ENCODE measurements at places on chromosomes 6 and 20. TPM values are rescaled to one million over a fixed set of nuclear protein-coding genes. Genes with fewer than 3 reads are reported as not detected.

GRCh38 chr6:37585523-37585905, 85.8 kb upstream of the CCDC167 start:
- DNase-seq, result no peak

DNA sequence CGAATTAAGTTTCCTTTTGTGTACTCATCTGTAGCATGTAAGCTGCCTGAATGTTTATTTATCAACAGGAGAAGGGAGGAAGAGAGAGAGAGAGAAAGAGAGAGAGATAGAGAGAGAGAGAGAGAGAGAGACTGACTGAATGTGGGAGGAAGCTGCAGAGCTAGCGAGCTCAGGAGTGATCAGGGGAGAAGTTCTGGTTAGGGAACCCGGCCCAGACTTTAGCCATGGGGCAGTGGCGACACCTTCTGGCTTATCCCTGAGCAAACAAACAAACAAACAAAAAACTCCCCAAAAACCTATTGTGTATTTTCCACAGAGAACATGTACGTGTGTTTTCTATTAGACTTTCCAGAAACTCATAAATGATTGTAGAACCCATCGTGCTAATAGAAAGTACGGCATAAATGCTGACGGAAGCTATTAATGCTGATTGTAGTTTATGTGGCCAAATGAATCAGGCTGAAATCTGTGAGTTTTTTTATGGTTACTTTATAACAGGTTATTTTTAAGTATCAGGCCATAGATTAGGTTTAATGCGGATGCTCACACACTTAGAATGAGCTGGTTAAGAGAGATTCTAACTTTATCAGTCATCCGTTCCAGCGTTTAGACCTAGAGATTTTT, 92.8 kb downstream of the CLIC5 start:
- DNase-seq, result peak; percentile 52

- no peak for DNase-seq
Measured at GRCh38 chr6:33652002-33652401, 30.9 kb downstream of the ITPR3 start.

ABHD16B gene
- not detected for total RNA-seq

GRCh38 chr20:1664911-1665310, 7.3 kb upstream of the SIRPG start:
- no peak for DNase-seq

GRCh38 chr6:109441069-109441816, 719 bp downstream of the SMPD2 start:
- peak; percentile 58 for DNase-seq

- no peak for DNase-seq
Measured at GRCh38 chr6:159064477-159064876, 19.7 kb upstream of the TAGAP start.

FKBP1C gene
- total RNA-seq, result 0.20 TPM

NKX2-2 gene
- total RNA-seq, result 3.0 TPM

DNA sequence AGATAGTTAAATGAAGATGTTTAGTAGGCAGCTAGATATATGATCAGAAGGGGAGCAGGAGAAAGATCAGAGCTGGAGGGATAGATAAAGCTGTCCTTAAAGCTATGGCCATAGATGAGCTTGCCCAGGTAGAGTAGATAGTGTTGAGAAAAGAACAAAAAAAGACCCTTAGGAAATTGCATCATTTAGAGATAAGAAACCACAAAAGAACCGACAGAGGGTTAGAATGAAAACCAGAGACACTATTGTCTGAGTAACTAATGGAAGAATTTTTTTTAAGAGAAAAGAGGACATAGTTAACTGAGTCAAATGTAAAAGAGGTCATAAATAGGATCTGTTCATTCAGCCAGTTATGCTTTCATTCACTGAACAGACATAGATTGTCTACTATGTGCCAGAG, 101.8 kb downstream of the TNFAIP3 start:
- no peak for DNase-seq

- no peak for DNase-seq
Measured at GRCh38 chr6:162438980-162439379, 288.6 kb downstream of the PRKN start.

ZSWIM1 gene
- total RNA-seq, result 12.0 TPM

DNA sequence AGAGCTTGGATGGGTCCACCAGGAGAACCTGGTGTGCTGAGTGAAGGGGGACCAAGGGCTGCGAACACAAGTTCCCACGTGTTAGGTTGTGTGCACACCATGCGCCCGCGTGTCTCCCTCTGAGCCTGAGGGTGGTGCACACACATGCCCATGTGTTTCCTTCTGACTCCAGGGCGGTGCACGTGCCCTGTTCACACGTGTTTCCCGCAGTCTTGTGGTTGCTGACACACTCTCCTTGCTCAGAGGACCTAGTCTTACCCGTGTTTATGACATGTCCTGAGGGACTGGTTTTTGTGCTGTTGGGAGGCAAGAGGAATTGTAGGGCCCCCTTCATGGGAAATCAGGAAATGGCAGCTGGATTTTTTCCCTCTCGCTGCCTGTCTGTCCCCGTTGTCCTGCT, 36.3 kb upstream of the PCMTD2 start:
- no peak for DNase-seq

SLC22A23 gene
- 26.9 TPM for total RNA-seq

GRCh38 chr6:104591573-104592334, 268.0 kb downstream of the HACE1 start:
- DNase-seq, result no peak

DNA sequence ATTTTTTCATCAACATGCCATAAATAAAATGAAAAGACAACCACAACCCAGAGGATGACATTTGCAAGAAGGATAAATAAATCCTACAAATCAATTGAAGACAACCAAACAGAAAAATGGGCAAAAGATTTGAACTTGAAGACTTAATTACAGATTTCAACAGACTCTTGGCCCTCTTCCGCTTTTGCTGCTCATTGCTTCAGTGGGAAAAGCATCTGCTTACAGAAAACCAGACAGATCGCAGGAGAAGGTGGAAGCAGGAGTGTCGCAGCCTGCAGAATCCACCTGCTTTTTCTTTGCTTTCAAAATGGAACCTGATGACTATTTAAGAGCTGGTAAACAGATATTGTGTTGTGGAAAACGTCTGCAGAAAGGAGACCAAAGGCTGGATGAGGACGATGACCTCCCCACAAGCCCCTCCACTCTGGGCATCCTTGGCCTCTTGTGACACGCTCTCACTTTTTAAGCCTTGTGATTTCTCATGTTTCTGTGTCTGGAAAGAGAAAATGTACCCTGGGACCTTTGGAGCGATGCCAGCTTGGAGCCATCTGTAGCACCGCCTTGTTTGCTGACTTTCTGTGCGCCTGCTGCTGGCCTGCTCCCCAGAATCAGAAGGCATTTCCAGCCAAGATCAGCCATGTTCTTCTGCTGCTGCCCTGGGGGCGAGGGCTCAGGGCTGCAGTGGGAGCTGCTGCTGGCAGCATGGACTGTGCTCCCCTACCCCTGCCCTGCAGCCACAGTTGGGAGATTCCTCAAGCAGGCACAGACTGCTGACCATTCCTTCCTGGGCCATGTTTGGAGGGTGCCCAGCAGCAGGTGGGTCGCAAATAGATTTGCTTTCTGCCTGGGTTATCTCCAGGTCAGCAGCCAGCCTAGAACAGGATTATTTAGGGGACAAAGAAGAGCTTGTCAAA, 3.6 kb upstream of the CSTL1 start:
- DNase-seq, result peak; percentile 23

- no peak for DNase-seq
Measured at GRCh38 chr6:26445934-26446667, 5.8 kb downstream of the BTN3A3 start.

- no peak for DNase-seq
Measured at GRCh38 chr20:63828545-63828944, 2.5 kb downstream of the ZBTB46 start.

TOX2 gene
- 1.2 TPM for total RNA-seq

GRCh38 chr6:160513836-160514235, 150.2 kb downstream of the LPA start:
- DNase-seq, result no peak

DNA sequence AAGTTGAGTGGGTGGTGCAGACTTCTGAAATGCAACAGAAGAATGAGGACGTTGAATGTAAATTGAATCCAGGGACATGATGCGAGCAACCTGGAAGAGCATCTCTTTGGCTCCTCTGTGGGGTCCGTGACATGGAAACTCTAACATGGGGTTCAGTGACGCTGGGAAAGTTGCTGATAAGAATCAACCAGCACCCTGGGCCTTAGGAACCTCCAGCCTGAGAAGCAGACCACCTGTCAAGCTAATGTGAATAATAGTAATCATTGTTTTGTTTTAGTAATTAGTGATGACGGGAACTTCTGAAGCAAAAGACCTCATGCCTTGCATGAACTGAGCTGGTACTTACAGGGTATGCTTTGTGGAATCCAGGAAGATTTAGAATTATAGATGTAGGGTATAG, 25.2 kb upstream of the DOK5 start:
- DNase-seq, result no peak

DNA sequence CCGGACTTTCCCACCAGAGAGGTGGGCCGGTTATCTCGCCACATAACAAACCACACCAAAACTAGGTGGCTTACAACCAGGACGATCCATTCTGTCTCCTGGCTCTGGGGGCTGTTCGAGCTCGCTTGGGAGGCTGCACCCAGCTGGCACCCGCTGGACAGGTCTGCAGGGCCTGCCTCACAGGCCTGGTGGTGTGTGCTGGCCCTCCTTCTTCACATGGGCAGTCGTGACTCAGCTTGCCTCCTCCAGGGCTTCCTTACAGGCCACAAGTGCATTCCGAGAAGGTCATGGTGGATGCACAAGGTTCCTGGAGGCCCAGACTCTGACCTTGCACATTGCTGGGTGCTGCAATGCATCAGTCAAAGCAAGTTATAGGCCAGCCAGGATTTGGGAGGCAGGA, 34.2 kb downstream of the FOXF2 start:
- no peak for DNase-seq

ADGRF5 gene
- 15.5 TPM for total RNA-seq

DNA sequence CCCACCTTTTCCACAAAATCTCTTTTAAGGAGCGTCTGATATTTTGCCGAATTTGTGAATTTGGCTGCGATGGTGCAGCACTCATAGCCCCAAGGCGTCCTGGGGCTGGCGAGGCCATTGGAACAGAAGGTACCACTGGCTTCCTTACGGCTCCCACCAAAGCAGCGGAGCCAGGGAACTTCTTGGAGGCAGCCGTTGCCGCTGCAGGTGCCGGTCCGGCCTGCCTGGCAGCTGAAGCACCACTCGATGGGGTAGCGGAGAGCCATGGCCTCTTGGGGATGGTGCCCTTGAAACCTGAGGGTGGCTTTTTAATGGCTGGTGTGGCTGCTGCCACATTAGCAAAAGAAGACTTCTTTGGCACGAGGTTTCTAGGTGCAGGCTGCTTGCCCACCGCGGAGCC, 29.8 kb downstream of the DIDO1 start:
- no peak for DNase-seq

CCDC170 gene
- 13.1 TPM for total RNA-seq

DNA sequence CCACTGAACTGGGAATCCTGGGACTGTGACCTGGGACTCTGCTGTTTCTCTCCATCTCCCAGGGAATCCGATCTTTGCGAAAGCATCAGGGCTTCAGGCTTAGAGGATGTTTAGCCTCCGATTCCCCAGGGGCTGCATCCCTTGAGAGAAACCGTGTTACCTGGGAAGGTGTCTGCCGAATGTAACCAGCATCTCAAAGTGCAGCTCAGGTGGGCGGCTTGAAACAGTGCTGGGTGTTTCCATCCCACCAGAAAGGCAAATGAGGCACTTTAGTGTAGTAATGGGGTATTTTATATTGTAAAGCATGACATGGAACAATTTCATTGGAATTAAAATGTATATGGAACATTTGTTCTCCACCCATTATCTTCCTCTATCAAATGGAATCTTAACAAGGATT, 15.2 kb downstream of the CDH4 start:
- DNase-seq, result no peak

GRCh38 chr6:133682506-133683307, 206.2 kb upstream of the TCF21 start:
- DNase-seq, result no peak

TAF8 gene
- total RNA-seq, result 17.9 TPM

DNA sequence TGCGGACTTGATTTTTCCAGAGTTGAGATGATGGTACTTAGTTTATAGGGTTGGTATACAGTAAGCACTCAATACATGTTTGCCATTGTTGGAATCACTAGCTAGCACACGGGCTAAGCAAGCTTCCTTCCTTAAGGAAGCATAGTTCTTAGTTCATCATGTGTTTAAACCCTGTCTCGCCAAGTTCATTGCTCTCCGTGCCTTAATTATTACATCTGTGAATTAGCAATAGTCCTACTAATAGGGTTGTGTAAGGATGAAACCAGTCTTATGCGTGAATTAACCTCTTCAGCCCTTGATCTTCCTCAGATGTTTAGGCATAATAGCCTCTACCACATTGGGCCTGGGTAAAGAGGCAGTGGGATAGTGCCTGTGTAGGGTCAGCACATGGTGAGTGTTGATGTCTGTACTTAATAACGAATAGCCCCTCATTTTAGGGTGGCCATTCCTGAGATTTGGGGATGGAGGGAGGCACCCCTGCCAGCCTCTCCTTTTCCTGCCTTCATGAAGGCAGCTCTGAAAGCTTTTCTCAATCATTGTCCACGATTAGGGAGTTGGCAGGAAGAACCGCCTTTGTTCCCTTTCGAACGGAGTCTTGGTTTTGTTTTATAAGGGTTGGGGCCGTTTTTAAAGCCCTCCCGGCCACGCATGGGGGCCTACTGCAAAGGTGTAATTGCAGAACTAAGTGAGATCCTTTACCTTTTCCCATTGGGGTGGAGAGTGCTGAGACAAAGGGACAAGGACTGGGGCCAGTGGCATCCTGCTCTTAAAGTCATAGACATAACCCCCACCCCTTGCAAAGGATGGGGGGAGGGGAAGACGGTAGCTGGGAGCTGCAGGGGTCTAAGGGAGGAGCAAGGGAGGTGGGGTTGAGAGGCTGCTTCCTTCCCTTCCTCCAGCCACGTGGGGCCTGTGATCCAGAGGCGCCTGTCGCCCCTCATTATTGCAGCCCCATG, 2.1 kb downstream of the DNMT3B start:
- no peak for DNase-seq

PRDM13 gene
- total RNA-seq, result 0.33 TPM

GRCh38 chr6:116206231-116206903, 47.5 kb downstream of the TSPYL4 start:
- DNase-seq, result no peak

- no peak for DNase-seq
Measured at GRCh38 chr6:89940225-89941027, 46.2 kb downstream of the GJA10 start.

DNA sequence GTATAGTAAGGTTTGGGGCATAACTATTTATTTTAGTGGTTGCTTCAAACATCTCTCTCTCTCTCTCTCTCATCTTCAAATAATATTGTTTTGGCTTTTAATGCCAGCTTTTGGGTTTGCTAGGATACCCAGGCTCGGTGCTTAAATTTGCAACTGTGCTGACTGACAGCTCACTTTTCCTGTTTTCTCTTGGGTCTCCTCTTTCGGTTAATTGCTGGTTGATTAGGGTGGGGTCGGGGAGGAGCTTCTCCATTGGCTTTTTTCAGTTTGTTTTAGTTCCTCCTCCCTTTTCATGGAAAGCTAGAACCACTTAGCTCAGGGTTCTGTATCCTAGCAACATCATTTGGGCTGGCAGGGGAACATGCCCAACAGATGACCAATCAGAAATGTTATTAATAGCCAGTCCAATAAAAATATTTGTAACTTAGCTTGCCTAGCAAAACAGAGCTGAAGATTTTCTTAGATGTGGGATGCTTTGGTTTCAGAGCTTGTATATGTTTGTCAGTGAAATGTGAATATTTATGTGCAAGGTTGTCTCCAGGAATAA, 11.3 kb downstream of the TFAP2B start:
- DNase-seq, result no peak
